Activated T-helper 1 cell treated with anti-CD3 and anti-CD28 coated beads, Interleukin-2, amount 50 U/mL, for 16 hours (primary cell): ENCODE measurements at places on chromosomes 11 and 22.

- DNase-seq = peak; percentile 65
Observed at GRCh38 chr11:60970369-60970774, 1.1 kb upstream of the CD6 start.

GRCh38 chr11:116712428-116712827 lies 60.4 kb downstream of the BUD13 start:
- no peak for DNase-seq

DNA sequence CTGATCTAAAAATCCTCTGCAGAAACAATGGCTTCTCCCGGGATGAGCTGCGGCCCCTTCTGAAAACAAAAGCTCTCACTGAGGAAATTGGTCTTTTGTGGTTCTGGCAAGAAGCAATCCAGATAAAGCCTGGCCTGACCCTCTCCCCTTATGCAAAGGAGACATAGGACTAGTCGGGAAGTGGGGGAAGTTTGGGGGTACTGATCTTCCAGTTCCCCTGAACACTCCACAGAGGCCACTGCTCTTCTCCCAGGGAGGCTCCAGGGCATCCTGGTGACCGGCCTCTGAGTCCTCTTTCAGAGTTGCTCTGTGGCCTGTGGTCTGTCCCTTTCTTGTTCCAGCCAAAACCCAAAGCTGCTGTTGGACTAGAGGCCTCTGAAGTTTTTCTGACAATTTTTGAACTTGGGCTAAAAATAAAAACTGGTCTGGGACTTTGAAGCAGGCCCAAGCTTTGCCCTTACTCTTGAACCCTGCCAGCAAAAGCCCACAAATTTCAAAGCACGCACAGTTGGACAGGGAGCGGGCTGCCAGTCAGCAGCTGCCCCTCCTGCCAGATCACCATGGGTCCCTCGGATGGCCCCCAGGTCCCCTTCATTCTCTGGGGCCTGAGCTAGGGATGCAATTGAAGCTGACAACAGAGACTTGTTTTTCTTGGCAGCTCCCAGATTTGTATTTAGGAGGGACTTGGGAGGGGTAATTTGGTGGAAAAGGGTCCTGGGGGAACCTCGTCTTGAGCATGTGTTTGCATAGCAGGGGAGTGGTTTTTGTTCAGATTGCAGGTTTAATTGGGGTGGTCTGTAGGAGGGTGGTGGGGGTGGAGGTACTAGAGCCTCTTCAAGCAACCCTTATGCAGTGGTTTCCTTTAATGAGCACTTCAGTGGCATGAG lies 381.6 kb upstream of the CADM1 start:
- no peak for DNase-seq

GRCh38 chr22:49765091-49765771 lies 62.4 kb downstream of the BRD1 start:
- DNase-seq = no peak

- no peak for DNase-seq
Observed at GRCh38 chr22:32672542-32672941, 129.0 kb upstream of the TIMP3 start.

DNA sequence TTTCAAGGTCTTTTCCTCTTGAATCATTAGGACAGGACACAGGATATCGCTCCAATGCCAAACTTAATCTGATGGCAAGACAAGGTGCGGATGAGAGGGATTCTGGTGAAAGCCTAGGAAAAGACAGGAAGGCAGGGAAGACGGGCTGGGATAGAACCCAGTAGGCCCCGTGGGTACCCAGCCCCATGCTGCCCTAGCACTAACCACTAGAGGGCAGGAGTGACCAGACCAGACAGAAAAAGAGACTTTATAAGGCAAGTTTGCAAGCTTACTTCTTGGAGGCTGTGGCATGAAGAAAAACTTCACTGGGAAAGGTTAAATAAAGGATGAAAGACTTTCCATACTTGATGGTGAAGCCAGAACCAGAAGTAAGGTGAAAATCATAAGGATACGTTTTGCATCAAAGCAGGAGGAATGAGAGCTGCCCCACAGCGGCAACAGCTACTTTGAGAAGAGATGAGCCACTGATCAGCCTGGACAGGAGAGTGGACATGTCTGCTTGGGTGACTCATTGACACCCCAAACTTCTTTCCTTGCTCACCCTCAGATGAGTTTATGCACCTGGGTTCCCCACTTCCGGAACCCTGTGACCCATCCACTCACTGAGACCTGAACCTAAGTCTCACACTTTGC lies 39.8 kb downstream of the SYN3 start:
- no peak for DNase-seq

- DNase-seq = no peak
Observed at GRCh38 chr11:96309016-96309642, 33.9 kb downstream of the MAML2 start.

DNA sequence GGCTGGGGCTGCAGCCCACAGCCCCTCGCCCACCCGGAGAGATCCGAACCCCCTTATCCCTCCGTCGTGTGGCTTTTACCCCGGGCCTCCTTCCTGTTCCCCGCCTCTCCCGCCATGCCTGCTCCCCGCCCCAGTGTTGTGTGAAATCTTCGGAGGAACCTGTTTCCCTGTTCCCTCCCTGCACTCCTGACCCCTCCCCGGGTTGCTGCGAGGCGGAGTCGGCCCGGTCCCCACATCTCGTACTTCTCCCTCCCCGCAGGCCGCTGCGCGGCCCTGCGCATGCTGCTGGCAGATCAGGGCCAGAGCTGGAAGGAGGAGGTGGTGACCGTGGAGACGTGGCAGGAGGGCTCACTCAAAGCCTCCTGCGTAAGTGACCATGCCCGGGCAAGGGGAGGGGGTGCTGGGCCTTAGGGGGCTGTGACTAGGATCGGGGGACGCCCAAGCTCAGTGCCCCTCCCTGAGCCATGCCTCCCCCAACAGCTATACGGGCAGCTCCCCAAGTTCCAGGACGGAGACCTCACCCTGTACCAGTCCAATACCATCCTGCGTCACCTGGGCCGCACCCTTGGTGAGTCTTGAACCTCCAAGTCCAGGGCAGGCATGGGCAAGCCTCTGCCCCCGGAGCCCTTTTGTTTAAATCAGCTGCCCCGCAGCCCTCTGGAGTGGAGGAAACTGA lies 731 bp downstream of the GSTP1 start:
- DNase-seq = no peak

- DNase-seq = no peak
Observed at GRCh38 chr11:45209891-45210699, 63.7 kb downstream of the PRDM11 start.

- DNase-seq = no peak
Observed at GRCh38 chr11:43504316-43504950, 145.7 kb downstream of the TTC17 start.

- no peak for DNase-seq
Observed at GRCh38 chr22:38427940-38428339, 27.1 kb downstream of the KCNJ4 start.

- DNase-seq = no peak
Observed at GRCh38 chr22:43811777-43812148, 342 bp downstream of the EFCAB6 start.

DNA sequence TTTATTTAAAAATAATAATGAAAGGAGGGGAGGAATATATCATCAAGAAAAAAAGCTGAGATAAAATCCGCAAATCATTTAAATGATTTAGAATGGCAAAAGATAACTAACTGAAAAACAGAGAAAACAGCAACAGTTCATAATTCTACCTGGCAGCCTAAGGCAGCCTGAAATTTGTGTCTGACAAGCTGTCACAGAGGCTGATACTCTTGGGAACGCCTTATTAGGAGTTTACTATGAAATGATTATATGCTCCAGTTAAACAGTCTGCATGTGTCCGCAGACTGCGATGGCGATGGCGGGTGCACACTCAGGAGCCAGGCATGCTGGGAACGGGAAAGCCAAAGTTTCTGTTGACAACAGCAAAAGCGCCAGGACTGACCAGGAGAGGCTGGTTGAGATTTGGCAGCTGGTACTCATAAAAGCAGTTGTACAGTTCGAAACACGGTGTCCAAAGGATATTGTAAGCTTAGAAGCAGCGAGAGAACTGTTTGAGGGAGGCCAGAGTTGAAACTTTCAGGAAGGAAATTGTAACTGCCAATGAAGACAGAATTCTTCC lies 172.9 kb upstream of the MPPED2 start:
- DNase-seq = no peak

DNA sequence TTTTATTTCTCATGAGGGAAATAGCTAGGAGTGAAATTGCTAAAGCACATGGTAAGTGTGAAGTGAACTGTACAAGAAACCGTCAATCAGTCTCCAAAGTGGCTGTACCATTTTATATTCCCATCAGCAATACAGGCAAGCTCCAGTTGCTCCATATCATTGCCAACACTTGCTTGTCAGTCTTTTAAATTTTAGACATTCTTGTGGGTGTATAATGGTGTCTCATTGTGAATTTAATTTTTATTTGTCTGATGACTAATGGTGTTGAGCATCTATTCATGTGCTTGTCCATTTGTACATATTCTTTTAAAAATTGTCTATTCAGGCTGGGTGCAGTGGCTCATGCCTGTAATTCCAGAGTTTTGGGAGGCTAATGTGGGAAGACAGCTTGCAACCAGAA lies 34.1 kb upstream of the SMCO4 start:
- DNase-seq = no peak

DNA sequence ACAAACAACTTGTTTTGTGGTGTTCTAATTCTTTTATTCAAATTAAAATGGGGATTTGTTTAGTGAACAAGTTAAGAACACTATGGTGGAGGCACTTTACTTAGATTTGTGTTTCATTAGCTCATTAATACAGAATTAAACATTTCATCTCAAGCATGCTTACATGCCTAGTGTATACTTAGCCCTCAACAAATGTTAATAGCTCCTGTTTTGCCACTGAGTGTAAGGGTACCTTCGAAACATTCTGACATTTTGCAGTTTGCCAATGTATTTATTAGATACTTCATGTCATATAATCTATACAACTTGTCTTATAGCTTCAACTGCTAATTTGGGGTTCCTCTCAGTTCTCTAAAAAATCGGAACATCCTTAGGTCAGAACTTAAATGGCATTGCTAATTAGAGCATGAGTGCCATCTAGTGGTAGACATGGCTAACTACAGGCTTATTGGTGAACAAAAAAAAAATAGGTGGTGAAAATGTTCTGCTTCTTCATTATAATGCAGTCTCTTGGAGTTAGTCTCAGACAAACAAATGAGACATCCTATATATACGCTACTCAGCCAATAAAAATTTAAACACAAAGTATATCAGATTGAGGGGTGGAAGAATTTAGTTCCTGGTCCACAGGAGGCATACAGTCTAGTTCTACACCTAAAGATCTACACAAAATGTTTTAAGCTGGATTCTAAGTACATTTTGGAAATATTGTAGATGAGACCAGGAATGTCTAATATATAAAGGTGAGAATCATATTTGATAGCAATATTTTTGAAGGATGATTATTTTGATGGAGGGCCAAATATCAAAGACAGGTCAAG lies 4.9 kb upstream of the CNTN5 start:
- no peak for DNase-seq

- DNase-seq = no peak
Observed at GRCh38 chr11:99423428-99423983, 402.8 kb downstream of the CNTN5 start.
